Coronary artery (tissue), 2 donors: ENCODE measurements at places on chromosomes 5 and 9.

- no peak for DNase-seq
Observed at GRCh38 chr5:18119156-18119785, 485.0 kb downstream of the TAF11L14 start.

GRCh38 chr9:19229595-19230354 lies 718 bp upstream of the DENND4C start:
- DNase-seq = no peak

DNA sequence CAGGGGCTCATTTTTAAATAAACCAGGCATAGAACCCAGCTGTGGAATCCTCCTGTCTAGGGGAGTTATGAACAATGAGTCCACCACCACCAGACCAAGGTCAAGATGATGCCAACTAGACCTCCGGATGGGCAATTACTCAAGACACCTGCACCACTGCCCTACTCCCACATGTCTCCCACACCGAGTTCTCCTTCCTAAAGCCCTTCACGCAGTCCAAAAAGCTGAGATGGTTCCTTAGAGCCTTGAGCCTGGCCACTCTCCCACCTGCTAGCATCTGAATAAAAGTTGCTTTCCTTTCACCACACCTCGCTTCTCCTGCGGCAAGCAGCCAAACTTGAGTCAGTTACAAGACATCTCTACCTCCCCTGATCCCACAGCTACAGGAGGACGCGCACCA lies 15.4 kb upstream of the PPP1R26 start:
- DNase-seq = no peak

- no peak for DNase-seq
Observed at GRCh38 chr5:67246108-67246507, 49.5 kb upstream of the CD180 start.

DNA sequence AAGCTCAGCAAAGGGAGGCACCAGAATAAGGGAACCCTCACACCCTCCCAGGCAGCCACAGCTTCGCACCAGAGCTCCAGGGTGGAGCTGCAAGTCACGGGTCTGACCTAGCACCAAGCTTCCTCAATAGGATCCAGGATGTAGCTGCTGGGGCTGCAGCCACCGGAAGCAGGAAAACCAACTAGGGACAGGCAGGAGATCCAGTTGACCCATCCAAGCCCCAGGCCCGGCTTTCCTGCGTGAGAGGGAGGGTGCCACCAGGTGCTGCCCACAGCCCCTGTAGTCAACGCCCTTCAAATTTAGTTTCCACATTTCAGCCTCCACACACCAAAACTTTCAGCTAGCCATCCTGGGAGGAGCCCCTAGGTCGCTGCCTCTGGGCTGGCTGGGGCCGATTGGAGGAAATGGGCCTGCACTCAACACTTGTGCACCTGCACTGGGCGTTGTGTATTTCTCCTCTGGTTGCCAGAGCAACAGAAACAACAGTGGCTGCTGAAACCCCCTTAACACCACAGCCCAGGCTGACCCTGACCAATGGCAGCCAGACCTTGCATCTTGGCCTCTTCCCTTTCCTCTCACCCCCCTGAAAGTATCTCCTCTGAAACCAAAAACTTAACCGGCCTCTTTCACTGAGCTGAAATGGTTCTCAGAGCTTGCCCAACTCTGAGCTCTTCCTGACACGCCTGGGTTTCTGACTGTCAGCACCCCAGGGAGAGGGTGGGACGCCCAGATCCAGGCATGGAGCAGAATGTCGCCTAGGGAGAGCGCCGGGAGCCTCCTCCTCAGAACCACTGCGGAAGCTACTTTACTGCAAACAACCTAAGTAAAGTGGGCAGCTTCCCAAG lies 226.5 kb upstream of the MAP3K1 start:
- no peak for DNase-seq

- DNase-seq = no peak
Observed at GRCh38 chr5:78569441-78569840, 79.1 kb downstream of the LHFPL2 start.

- no peak for DNase-seq
Observed at GRCh38 chr9:101369286-101369685, 15.5 kb downstream of the BAAT start.

DNA sequence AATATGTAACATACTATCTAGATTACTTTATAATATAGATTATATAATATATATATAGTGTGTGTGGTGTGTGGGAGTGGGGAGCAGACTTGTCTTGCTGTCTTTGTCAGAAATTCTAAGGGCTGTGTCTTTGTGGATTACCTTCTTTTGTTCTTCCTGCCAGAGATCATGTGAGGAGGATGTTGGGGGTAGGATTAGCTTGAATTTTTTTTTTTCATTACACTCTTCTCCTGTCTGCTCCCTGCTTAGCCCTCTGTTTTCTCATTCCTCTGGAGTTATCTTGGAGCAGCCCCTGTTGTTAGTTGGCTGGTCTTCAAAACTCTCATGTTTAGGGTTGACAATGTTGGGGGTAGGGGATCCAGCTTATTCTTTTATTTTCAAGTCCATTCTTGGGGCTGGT lies 21.0 kb upstream of the C9orf40 start:
- no peak for DNase-seq

DNA sequence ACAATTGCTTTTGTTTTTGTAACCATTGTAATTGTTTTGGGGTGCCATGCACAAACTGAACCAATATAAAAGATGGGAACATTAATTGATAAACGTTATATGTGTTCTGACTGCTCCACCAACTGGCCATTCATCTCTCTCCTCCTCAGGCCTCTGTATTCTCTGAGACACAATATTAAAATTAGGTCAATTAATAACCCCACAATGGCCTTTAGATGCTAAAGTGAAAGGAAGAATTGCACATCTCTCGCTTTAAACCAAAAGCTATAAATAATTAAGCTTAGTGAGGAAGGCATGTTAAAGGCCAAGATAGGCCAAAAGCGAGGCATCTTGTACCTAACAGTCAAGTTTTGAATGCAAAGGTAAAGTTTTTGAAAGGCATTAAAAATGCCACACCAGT lies 448.4 kb upstream of the ITGA1 start:
- DNase-seq = no peak

DNA sequence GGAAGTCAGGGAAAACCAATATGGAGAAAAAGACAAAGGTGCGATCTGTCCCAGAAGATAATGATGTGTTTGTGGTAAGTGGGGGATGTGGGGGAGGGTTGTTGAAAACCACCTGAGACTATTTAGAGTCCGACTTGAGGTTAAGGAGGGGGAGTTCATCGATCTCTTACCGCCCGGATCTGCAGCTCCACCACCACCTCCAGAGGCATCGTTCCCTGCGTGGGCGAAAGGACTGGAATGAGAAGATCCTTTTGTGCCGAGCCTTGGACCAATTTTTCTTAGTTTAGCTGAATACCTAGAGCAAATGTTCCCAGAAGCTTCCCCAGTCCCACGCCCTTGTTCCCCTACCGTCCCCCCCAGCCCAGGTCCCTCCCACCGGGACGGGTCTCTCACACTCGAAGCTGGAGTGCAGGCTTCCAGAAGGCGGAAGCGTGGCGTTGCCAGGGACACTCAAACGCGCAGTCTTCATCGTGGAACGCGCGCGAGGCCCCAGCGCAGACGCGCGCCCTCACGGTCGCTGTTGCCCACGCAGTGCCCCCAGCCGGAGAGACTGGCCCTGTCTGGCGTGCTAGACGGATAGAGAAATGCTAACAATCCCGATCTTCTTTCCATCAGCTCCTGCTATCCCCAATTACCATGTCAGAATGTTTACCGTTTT lies at the start of gene SPATA6L:
Gene SPATA6L, minus strand, starts transcription at position 439 of the 658 bp plus-strand sequence. Its CDS starts 230 bp downstream, at position 209.
- DNase-seq = peak; percentile 82

DNA sequence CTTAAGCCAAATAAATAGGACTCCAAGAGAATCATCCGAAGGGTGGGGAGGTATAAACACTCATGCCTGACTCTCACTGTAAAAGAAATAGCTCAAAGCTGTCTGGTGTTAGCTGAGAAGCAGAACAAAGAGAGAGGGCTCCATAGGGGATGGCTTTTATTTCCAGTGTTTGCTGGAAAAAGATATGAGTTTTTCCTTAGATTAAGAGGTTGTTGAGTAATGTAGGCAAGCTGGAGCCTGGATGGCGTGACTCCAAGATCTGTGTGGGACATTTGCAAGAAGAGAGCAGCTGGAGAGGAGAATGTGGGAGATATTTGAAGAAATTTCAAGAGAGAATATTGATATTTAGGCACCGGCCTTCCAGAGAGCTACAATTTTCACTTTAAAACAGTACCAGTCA lies 793.7 kb upstream of the RGMB start:
- no peak for DNase-seq
